ENCODE measurements at places on chromosomes 3 and 15.

DNA sequence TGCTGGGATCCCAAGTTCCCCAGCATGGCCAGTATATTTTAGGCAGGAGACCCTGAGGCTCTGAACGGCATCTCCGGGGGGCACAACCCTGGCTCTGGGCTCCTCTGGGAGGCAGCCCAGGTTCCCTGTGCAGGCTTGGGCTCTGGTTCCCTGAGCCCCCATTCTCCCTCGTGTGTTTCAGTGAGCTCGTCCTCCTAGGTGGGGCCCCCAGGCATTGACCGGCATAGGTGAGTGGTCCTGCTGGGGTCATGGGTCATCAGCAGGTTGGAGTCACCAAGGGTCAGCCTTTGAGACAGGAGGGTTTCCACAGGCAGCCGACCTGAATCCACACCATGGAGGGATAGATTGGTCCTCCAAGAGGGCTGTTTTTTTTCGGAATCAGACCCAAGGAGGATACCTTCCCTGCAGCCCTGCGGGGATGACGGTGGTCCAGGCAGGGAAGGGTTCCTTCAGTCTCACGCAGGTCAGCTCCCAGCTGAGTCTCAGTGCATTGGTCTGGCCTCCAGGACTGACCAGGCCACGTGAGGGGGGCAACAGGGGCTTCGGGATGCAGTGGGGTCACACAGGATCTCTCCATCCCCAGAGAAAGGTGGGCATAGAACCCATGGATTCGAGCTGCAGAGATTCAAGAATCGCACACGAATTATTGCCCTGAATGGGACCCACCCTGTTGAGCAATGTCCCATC lies 226.0 kb downstream of the SNRPN start:
- no peak for ATAC-seq

GRCh38 chr15:79051941-79052731 lies 38.4 kb downstream of the RASGRF1 start:
- ATAC-seq, result no peak

DNA sequence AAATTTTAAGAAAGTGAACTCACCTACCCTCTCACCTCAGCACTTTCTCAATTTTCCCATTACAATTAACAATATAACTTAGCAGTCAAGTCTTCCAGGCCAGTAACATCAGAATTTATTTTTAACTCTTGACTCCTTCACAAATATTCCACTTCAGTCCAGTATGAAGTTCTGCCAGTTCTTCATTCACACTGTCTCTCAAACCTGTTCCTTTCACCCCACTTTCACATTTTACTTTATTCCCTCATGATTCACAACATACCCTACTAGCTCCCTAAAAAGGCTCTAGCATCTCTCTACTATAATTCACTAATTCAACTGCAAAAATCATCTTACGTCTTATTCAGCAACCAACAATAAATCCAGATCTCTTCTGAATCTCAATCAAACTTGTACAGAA lies 3.8 kb downstream of the GSK3B start:
- ATAC-seq, result no peak

DNA sequence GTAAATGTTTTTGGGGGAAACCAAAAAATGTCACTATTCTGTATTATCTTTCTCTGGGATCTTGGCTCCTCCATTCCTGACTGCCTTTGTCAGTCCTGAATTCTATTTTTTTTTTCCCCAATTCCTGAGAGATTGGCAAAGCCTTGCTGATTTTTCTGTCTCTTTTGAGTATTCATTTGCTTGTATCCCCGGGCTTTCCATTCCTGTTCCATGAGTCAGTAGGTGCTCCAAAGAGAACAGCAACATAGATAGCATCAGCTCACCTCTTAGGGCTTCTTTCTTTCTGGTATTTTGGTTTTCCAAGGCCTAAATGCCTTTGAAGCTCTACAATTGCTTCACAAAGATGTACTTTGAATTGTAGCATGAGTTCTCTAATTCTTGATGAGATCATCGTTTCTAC lies 271.7 kb upstream of the LRRC3B start:
- ATAC-seq, result no peak

DNA sequence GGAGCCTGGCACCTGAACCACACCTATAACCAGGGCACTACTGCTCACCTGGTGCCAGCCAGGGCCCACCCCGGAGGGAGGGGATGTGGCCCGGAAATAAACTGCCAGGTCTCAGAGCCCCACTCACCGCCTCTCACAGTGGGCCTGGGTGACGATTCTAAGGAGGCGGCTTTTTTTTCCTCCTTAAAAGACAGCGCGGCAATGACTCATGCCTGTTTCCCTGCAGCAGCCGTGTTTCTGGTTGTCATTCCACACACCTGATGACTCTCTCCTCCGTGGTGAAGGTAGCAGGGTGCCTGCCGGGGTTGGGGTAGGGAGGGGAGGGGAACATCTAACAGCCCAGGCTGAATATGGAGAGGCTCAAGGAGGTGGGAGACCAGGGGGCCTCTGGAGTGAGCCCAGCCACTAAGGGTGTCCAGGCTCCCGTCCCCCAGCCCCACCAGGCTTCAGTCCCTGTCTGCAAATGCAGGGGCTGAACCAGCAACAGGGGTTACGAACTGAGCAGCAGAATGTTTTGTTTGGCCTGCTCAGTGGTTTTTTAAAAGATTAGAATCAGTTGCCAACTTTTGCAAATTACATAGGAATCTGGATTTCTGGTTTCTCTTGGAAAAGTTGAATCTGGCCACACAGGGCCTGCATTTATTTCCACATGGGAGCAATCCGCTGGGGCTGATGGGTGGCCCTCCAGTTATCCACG lies 127.3 kb upstream of the LINGO1 start:
- no peak for ATAC-seq

DNA sequence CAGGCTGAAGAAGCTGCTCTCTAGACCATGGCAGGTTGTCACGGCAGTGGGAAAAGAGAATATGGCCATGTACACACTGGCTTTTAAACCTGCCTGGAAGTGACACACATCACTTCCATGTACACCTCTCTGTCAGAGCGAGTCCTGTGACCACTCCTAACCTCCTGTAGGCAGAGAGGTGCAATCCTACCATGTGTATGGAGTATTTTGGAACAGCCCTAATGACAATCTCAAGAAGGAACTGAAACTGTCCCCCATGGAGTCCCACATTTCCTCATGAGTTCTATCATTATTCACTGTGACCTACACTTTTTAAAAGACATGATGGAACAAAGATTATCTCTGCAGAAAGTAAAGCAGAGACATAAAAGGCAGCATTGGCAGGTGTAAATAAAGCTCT lies 153.4 kb upstream of the PFN2 start:
- no peak for ATAC-seq

- peak; percentile 92 for ATAC-seq
Measured at GRCh38 chr3:49673715-49674496, at the start of gene APEH. TSS of gene APEH (plus strand) at chr3:49674351. CDS start at chr3:49674402, 51 bp downstream.

DNA sequence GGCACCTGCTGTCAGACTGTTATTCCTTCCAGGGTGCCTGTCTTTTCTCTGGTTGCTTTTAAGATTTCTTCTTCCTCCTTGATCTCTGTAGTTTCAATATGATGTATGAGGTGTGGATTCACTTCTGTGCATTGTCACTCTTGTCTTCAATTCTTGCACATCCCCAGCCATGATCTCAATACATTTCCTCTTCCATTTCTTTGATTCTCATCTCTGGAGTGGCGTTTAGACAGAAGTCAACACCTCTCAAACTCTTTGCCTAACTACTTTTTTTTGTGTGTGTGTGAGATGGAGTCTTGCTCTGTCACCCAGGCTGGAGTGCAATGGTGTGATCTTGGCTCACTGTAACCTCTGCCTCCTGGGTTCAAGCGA lies 224.4 kb upstream of the LYSMD4 start:
- no peak for ATAC-seq

- ATAC-seq, result no peak
Measured at GRCh38 chr15:82165948-82166376, 96.6 kb downstream of the EFL1 start.

GRCh38 chr15:39856357-39856756 lies 63.7 kb downstream of the GPR176 start:
- no peak for ATAC-seq

DNA sequence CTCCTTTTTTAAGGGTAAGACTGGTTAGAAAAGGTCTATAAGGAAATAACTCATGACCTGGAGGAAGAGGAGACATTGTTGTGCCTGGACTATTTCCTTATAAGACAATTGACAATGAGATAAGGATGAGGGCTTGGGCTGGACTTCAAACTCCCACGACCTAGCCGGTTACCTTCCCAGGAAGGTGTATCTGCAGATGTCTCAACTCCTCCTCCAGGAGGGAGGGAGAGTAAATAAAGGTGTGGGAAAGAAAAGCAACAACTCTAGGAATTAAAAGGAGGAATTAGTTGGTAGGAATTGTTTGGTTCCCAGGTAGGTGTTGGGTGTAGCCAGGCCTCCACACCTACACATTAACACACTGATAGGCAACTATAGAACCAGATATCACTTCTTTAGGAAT lies 97.8 kb upstream of the TBL1XR1 start:
- no peak for ATAC-seq

GRCh38 chr15:77625376-77625775 lies 7.3 kb downstream of the LINGO1 start:
- ATAC-seq, result no peak

DNA sequence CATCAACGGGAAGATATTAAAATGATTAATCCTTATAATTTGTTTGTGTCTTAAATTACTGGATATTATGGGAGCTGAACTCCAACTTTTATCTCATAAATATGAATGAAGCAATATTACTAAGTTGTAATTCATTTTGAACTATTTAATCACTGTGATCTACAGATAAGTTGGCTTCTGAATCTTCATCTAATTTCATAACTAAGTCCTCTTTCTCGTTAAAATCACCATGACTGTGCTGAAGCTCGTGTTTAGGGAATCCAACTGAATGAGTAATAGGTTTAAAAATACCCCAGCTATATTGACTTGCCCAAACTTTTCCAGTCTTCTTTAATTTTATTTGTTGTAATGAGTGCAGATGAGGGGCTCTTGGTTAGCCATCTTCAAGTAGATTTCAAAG lies 14.1 kb downstream of the MDFIC2 start:
- ATAC-seq, result no peak

- ATAC-seq, result no peak
Measured at GRCh38 chr15:47673232-47673761, 44.0 kb upstream of the SEMA6D start.

- no peak for ATAC-seq
Measured at GRCh38 chr3:135981701-135982403, 16.3 kb downstream of the PPP2R3A start.

DNA sequence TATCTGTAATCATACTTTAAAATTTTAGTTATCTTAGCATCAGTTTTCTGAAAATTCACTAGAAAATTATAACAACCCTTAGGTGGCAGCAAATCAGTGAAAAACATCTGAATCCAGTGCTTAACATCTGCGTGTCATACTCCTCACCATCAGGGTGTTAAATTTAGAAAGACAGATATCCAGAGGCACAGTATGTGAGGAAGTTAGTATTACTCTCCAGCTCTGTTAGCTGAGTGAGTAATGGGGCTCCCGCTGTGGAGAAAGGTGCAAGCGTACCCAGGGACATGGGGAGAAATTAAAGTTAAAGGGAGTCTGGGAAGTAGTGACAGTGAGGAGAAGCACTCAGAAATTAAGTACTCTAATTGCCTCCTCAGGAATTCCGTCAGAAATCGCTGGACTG lies 50.9 kb downstream of the CEP63 start:
- ATAC-seq, result no peak

DNA sequence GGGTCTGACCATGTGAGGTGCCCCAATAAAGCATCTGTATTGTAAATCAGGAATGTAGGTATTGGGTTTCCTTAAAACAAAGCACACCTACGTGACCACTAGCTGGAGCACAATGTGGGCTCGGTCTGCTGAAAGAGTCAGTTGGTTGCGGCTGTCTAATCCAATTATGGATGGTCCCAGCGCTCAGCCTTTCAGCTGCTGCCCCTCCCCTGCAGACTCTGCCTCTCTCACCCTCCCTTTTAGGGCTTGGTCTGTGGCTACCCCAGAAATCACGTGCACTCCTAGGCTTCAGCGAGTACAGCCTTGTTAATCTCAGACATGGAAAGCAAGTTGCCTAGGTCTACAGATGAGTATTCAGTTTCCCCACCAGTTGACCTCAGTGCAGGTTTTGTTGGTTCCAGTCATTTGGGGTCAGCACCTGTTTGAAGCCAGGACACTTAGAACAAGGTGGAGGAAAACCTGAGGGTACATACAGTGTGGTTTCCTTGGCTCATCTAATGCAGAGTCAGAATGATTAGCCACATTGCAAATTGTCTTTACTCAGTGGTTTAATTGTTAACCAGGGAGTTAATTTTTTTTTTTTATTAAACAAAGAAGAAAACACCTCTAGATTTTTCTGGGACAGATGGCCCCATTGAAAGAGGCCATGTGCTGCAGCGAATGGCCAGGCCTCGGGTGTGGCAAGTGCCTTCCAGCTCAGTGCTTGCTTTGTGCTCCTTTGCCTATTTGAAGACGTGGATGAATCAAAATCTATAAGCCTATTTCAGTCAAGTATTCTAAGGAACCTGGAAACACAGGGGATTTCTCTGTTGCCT lies 137.7 kb downstream of the IGF1R start:
- ATAC-seq, result no peak

DNA sequence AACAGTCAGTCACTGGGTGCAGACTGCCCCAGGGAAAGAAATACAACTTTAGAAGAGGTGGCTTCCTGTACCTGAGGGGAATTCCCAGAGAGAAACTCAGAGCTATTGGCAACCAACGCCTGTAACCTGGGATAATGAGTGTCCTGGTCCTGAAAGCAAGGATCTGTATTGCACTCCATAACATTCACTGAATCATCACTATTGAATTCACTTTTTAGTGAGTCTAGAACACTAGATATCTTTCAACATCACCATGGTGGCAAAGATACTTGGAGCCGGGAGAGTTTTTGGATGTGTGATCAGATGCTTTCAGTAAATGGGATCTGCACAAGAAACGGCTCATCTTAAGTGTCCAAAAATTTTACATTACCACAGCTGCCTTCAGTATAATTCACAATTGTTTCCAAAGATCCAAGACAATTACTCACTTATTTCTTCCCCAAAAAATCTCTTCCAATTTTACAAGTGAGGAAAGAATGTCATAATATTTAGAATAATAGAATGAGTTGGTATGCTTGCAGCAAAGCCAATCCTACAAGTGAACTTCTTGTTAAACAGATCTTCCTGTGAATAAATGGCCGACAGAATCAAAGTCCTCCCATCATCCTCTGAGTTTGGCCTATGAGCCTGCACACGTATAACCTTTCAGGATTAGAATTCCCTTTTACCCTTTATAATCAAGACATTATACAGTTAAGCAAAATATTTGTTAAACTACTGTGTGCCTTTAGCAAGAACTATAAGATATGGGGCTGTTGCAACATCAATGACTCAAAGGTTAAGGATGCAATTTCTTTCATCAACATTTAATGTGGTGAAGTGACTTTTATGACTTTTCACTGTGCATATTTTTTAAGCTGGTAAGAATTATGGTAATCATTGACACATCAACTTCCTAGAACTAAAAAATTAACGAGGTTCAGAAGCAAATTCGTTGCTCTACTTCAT lies 243.3 kb upstream of the COL8A1 start:
- no peak for ATAC-seq

GRCh38 chr15:41772720-41773331 lies 1.5 kb upstream of the MAPKBP1 start:
- peak; percentile 19 for ATAC-seq

- ATAC-seq, result no peak
Measured at GRCh38 chr3:144197116-144197515, 225.5 kb downstream of the DIPK2A start.

GRCh38 chr3:127951276-127951675 lies 36.2 kb downstream of the KBTBD12 start:
- no peak for ATAC-seq

GRCh38 chr3:128226795-128227395 lies 73.6 kb downstream of the EEFSEC start:
- no peak for ATAC-seq

GRCh38 chr15:48966595-48967301 lies 3.0 kb upstream of the SHC4 start:
- peak; percentile 86 for ATAC-seq

- no peak for ATAC-seq
Measured at GRCh38 chr3:107520535-107520934, 2.2 kb upstream of the BBX start.

GRCh38 chr15:54577476-54578250 lies 599.4 kb downstream of the UNC13C start:
- no peak for ATAC-seq

All from activated CD4-positive, CD25-positive, alpha-beta regulatory T cell treated with anti-CD3 and anti-CD28 coated beads, Interleukin-2, amount 50 U/mL, for 24 hours (primary cell).